ENCODE measurements at places on chromosomes 16 and 17. TPM values are rescaled to one million over a fixed set of nuclear protein-coding genes. Genes with fewer than 3 reads are reported as not detected.
A peak's percentile ranks its signal among the peaks of the same experiment; 100 is the strongest.

NGFR gene
- total RNA-seq = 69.9 TPM

FBXL16 gene
- total RNA-seq = not detected

- DNase-seq = peak; percentile 83
Measured at GRCh38 chr16:11629071-11630030, 38.9 kb upstream of the SNN start.

DNA sequence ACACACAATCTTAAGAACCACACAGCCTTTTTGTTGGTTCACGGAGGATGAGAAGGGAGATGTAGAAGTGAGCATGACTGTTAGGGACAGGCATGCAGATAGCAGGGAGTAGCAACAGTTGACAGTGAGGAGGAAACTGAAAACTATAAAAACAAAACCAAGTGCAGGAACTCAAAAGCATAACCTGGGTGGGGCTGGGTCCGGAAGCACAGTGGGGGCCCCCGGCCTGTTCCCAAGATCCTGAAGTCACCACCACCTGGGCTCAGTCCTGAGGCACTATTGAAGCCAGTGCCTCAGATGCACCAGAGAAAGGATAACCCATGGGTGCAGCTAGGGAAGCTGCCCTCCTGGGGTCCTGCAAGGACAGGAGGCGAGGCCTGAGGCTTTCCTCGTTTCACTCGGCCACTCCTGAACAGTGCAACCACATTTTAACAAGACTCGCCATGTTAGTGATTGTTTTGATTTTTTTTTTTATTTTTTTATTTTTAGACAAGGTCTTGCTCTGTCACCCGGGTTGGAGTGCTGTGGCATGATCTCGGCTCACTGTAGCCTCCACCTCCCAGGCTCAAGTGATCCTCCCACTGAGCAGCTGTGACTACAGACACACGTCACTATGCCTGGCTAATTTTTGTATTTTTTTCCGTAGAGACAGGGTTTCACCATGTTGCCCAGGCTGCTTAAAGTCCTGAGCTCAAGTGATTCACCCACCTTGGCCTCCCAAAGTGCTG, 27.7 kb upstream of the CBX4 start:
- no peak for DNase-seq

DNA sequence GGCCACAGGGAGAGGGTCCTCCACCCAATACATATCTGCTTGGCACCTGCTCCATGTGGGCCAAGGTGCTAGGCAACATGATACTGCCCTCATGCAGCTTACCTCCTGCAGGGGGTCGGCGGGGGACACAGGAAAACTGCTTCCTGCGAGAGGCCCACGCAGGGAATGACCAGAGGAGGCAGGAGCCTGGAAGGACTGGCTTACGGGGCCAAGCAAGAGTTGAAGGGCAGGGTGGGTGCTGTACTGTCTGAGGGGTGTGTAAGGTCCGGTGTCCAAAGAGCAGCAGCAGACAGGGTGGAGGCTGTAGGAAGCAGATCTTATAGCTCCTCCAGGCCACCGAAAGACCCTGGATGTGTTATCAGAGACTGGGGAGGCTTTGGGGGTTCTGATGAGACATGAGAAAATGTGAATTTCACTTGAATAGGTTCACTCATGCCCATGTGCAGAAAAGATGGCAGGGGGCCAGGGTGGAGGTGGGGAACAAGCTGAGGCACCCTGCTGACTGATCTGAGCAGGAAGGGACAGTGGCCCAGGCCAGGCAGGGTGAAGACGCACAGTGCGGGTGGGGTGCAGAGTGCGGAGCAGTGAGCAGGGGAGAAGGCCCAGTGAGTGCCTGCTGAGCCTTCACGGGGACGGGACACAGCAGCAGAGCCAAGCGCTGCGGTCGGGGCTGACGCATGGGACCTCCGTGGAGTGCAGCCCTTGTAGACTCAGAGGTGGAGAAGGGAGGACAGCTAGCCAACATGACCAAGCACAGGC, 8.3 kb downstream of the FLCN start:
- DNase-seq = peak; percentile 77

- no peak for DNase-seq
Measured at GRCh38 chr17:82366749-82367148, 4.8 kb upstream of the UTS2R start.
